Activated CD4-positive, alpha-beta T cell treated with anti-CD3 and anti-CD28 coated beads for 1 hour (primary cell): ENCODE measurements at places on chromosomes 13 and 19.

DNA sequence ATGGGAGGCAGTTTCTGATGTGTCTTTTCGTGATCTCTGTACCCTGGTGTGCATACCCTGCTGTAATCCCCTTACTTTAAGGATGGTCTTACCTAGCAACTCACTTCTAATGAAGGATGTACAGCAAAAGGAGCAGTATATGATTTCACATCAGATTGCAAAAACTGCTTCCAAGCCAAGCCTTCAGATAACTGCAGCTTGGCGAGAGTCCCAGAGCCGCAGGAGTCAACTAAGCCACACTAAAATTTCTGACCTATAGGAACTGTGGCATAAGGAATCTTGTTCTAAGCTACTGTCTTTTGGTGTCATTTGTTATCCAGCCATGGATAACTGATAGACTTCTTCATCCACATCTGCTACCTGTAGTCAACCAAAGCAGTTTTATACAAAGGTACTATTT lies 496.7 kb downstream of the GPC6 start:
- no peak for DNase-seq

GRCh38 chr19:5563935-5564612 lies 3.7 kb downstream of the TINCR start:
- DNase-seq, result no peak

- DNase-seq, result no peak
Measured at GRCh38 chr13:79987761-79988160, 353.2 kb downstream of the SPRY2 start.

- no peak for DNase-seq
Measured at GRCh38 chr19:35641515-35642151, at the start of gene ETV2. Gene ETV2, plus strand, starts transcription at chr19:35641745. Its CDS starts 716 bp downstream, at chr19:35642461.

GRCh38 chr19:13155472-13156359 lies 5.5 kb downstream of the IER2 start:
- DNase-seq, result peak; percentile 71

- no peak for DNase-seq
Measured at GRCh38 chr19:48784527-48784926, 26.3 kb downstream of the BCAT2 start.

DNA sequence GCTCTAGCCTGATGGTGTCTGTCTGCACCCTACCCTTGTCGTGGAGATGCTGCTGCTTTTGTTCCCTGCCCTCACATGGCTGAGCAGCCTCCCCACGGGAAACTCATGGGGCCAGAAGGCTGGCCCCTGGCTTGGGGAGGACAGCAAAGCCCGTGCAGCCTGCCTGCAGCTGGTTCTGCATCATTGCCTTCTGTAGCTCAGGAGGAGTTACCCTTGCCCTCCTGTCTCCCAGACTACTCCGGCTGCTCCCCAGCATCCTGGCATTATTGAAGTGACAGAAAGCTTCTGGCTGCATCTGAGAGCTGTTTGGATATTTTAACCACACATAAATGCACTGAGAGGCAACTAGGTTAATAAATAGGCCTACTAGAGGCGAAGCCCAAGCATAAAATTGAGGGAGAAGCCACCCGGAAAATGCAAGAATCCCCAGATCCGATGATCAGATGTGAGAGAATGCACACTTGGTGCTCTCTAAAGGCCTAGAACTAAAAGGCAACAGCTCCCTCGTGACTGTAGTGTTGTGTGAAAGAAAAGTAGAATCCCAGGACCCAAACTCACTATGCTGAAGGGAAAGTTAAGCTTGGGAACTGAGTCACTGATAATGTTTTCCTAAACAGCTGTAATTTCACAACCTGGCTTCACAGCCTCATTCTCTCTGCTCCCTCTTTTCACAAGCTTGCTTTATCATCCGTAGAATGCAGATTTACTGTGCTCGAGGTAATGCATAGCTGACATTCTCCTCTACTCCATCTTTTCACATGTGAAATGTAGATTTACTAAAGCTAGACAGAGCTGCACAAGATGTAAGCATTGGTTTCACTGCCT lies 110.8 kb downstream of the TNFRSF19 start:
- no peak for DNase-seq

DNA sequence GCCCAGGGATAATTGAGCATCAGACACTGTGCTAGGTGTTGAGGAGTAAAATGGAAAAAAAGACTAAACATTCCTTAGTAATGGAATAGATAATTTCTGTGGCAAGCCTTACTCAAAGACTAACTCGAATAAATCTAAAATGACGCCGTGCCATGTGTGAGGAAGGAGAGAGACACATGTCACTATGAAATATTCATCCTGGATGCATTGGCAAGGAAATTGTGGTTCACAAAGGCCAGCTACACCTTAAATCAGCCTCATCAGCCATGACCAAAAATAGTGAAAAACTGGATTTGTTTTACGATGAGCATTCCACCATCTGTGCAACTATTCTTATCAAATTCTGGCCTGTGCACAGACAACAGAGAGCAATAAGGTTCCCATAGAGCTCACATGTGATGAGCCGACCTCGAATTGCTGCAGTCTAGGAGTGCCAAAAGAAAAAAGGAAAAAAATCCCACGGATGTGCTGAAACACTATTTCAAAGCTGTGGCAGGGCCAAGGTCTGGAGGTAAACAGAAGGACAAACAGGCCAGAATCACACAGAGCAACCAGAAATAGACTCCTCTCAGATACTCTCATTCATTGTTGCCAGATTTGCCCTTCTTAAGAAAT lies 505.7 kb downstream of the EFNB2 start:
- no peak for DNase-seq

- DNase-seq, result no peak
Measured at GRCh38 chr13:79398915-79399314, 7.1 kb downstream of the RBM26 start.

DNA sequence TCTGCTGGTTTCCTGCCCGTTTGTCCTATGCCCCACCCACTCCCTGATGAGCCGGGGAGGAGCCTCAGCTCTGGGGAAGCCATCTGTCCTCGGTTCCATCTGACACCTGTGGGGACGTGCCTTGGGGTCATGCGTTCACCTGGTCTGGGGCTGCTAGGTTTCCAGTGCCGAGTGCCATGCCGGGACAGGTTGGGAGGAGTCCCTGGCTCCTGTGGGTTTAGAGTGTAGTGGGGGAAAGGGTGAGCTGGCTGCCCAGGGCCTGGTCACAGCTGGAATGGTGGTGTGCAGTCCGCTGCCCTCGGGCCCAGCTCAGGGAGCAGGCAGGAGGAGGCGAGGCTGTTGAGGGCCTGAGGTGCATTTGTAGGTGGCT lies 2.5 kb downstream of the KDM4B start:
- no peak for DNase-seq

- no peak for DNase-seq
Measured at GRCh38 chr19:52742516-52742915, 7.7 kb upstream of the ZNF611 start.

DNA sequence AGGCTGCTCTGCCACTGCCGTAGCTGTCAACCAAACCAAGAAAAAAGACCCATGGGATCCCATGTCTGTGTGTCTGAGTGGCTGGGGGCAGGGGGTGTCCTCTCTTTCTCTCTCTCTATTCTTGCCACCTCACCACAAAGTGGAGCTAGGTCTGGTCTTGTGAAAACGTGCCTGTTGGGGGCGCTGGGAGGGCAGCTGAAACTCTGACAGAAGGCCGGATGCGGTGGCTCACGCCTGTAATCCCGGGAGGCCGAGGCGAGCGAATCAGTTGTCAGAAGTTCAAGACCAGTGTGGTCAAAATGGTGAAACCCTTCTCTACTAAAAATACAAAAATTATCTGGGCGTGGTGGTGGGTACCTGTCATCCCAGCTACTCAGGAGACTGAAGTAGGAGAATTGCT lies 29.2 kb downstream of the ZNF146 start:
- DNase-seq, result no peak

- DNase-seq, result no peak
Measured at GRCh38 chr13:20901668-20902437, 693 bp downstream of the XPO4 start.

DNA sequence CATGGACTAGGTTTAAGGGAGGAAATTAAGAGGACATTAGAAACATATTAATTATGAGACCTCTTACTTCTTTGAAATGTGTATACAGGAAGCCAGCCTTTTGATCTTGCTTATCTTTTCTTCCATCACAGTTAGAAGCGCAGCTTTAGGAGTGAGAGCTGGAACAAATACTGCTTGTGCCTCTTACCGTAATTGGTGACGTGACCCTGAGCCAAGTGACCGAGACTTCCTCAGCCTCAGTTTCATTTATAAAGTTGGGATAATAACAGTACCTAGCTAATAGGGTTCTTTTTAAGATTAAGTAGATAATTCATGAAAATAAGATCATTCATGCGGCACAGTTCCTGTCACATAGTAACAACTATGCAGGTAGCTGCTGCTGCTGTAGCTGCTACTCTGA lies 18.5 kb downstream of the FREM2 start:
- no peak for DNase-seq

DNA sequence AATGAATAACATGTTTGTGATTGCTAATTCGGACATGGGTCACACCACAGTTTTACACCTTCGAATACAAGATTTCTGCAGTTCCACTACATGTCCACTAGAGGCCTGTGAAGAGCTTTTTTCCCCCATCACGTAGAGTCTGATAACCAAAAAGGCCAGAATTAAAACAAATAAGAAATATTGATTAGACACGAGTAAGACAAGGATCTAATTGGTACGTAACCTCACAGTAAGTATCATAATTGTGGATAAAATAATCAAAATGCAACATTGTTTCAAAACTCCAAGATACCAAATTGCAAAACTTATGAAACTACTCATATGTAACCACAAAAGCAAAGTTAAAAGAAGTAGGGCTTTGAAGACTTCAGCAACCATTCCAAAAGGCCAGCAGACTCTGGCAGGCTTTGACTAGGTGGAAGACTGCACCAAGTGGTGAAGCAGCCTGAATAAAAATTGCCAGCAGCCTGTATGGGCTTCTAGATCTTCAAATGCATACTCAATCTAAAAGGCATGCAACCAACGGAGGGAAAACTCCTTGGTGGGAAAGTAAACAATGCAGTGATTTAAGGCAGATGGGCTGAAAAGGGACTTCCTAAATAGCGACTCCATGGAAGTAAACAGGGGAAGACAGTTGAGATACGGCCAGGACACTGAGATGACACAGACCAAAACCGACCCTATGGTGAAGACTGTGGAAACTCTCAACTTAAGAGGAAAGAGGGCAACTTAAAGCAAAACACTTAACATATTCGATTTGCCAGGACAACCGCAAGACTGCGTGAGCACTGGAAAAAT lies 56.7 kb downstream of the STARD13 start:
- DNase-seq, result no peak

- DNase-seq, result no peak
Measured at GRCh38 chr19:36527873-36528193, 238 bp downstream of the ZNF260 start.

- no peak for DNase-seq
Measured at GRCh38 chr13:27117952-27118351, 53.7 kb downstream of the USP12 start.

DNA sequence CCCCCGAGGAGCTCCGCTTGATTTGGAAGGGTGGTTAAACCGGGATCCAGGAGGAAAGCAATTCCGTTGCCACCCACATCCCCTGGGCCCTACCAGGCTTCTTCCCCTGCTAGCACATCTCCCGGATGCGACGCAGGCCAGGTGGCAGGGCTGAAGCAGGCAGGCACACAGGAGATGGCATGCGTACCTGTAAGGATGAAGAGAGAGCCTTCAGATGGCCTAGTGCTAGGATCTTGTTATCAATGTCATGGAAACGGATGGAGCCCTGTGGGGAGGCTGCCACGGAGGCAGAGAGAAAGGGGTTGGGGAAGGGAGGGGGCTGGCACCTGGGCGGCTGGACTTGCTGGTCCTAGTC lies 8.5 kb upstream of the SOX1 start:
- DNase-seq, result no peak

GRCh38 chr19:4555657-4556561 lies 3.6 kb downstream of the SEMA6B start:
- DNase-seq, result no peak

GRCh38 chr13:66506979-66507378 lies 723.2 kb downstream of the PCDH9 start:
- no peak for DNase-seq

- no peak for DNase-seq
Measured at GRCh38 chr19:47446534-47447469, 24.9 kb downstream of the SLC8A2 start.

DNA sequence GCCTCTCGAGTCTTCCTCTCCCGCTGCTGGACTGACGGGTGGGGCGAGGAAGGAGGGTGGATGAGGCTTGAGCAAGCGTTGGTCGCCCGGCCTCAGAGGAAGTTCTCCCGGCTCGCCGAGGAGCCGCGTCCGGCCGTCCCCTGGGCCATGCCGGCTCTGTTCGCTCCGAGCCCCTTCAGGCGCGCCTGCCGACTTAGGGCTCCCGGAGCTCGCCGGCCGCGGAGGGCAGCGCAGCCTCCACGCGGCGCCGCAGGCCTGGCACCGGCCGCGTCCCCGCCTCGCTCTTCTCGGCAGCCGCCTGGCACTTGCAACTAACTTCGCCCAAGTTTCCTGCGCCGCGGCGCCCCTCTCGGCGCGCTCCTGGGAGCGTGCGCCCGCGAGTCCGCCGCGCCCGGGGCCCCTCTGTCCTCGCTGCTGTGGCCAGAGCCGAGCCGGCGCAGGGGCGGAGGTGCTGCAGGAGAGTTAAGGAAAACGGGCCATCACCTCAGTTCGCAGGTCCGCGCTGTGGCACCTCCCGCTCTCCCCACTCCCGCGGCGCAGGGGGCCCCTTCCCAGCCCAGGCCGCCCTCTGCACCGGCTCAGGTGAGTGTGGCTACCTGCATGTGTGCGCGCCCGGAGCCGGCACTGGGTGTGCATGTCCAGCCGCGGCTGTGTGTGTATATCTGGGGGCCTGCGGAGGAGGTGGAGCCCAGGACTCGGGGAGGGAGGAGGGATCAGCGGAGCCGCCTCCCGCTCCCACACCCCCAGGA lies 641 bp upstream of the SOX21 start:
- DNase-seq, result no peak

- no peak for DNase-seq
Measured at GRCh38 chr13:102930566-102930965, 84.7 kb downstream of the ERCC5 start.

DNA sequence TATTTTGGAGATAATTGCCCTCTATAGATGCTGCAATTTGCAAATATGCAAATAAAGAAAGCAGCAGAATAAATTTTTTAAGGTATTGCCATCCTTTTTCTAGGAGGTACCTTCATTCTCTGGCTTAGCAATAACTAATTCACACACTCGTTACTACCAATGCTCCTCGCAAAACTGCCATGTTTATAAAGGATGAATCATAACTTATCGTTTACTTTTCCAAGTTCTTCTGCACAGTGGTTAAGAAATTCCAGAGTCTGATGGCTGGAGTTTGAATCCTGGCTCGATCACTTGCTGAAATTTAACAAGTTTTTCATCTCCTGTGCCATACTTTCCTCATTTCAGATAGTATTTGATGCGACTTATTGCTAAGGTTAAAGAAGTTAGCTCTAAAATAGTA lies 708.6 kb upstream of the KLHL1 start:
- DNase-seq, result no peak

DNA sequence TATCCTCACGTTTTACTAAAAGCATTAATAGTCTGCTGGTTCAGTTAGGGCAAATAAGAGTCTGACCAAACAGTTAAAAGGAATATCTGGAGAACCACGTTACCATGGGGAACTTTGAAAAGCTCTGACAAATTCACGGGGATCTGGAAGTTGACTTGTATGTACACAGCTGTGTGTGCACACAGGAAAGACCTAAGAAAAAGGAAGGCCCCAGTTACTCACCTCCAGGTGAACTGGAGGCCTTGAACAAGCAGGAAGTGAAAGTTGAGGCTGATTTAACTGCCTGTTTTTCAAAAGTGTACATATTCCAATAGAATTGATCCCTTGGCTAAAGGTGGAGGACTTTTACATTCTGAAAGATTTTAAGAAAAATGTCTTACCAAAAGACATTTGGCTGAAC lies 1891.6 kb upstream of the PCDH20 start:
- no peak for DNase-seq
